ENCODE measurements at places on chromosomes 2 and 18. TPM values are rescaled to one million over a fixed set of nuclear protein-coding genes. Genes with fewer than 3 reads are reported as not detected.

CENPO gene
- total RNA-seq, result 36.5 TPM

ANKAR gene
- 1.4 TPM for total RNA-seq

MYOM1 gene
- total RNA-seq, result 0.12 TPM

GLI2 gene
- 4.0 TPM for total RNA-seq

UNC80 gene
- not detected for total RNA-seq

MERTK gene
- 8.7 TPM for total RNA-seq

TRABD2A gene
- 0.58 TPM for total RNA-seq

PPP1R1C gene
- total RNA-seq, result 0.35 TPM

DSG4 gene
- total RNA-seq, result not detected

CDH19 gene
- not detected for total RNA-seq

FRZB gene
- 0.07 TPM for total RNA-seq

C1GALT1C1L gene
- 1.1 TPM for total RNA-seq

PLEKHH2 gene
- 4.2 TPM for total RNA-seq

GCFC2 gene
- total RNA-seq, result 24.7 TPM

- DNase-seq, result no peak
These were observed 99.2 kb downstream of the SMAD7 start for GRCh38 chr18:48851599-48851960.

- DNase-seq, result no peak
These were observed 212.0 kb downstream of the TNS1 start for GRCh38 chr2:217790681-217791392.

- no peak for DNase-seq
These were observed 500.1 kb downstream of the ARHGAP15 start for GRCh38 chr2:143629340-143629739.

GRCh38 chr2:229930656-229931055, 8.4 kb downstream of the FBXO36 start:
- no peak for DNase-seq

DNA sequence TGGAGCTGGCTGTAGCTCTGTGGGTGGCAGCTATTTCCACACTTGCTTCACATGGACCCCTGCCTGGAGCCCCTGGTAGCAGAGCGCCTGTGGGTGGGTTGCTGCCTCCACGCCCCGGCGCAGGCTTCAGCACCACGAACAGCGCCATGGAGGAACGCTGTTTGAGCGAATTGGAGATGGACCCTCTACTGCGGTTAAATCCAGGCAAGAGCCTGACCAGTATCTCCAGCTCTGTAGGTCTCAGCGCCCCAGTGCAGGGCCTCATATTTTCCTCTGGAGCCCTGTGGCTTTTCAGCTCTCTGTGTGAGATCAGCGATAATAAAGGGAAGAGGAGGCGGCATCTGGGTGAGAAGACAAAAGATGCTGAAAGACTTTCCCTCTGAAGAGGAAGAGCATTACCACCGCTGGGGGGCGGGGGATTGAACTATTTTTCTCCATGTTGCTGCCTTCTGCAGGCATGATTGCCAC, 12.0 kb downstream of the ONECUT2 start:
- DNase-seq, result no peak

DNA sequence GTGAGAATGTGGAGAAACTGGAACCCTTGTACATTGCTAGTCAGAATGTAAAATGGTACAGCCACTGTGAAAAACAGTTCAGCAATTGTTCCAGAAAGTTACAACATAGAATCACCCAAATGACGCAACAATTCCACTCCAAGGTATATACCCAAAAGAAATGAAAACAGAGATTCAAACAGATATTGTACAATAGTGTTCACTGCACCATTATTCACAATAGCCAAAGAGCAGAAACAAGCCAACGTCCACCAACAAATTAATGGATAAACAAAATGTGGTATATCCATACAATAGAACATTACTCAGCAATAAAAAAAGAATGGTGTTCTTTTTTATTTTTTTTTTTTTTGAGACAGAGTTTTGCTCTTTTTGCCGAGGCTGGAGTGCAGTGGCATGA, 10.9 kb downstream of the CLASP1 start:
- no peak for DNase-seq

DNA sequence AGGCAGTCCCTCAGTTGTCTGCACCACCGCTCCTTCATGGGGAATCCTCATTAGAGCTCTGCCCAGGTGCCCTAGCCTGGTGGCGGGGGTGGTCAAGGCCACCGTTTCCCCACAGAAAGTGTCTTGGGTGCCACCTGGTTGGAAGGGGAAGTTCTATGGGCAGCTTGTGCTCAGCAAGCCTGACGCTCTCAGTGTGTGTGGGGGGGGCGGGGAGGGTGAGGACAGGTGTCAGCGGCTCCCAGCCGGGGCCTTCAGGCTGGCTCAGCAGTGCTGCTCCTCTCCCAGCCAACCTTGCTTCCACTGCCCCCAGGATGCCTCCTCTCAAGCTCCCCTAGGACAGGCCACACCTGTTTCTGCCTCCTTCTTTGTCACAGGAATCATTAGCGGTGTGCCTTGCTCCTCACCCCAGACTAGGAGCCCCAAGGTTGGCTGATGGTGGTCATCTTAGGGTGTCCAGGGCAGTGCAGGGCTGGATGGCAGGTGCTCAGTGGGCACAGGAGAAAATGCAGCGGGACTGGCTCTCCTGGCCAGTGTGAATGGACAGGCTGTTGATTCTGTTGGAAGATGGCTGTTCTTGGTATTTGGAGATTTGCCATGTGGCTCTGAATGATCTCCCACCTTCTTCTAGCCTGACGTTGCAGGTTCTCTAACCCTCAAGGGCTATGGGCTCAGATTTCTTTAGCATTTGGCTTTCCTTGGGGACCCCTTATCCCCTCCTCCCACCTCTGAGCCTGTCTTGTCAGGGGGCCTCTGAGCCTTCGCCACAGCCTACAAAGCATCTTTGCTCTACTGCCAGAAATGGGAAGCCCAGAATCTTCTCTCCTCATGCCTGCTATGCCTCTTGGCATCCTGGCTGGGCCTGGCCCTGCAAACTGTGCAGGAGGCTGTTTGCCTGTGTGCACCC, 185.8 kb upstream of the HS6ST1 start:
- no peak for DNase-seq

DNA sequence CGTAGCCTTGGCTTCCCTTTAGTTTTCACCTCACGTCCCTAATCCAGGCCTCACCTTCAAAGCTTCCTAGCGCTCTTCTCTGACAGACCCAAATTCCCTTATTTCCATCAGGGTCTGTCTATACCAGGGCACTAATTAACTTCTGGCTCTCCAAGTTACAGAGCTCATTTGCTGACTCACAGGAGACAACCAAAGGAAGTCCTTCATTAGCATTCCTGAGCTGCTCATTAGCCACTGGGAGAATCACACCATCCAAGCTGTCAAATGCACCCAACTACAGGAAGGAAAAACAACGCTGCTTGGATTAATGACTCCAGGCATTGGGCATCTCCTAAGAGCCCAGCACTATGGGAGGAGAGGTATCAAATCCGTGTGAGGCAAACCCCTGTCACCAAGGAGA, 109.8 kb upstream of the ALK start:
- DNase-seq, result peak; percentile 13

DNA sequence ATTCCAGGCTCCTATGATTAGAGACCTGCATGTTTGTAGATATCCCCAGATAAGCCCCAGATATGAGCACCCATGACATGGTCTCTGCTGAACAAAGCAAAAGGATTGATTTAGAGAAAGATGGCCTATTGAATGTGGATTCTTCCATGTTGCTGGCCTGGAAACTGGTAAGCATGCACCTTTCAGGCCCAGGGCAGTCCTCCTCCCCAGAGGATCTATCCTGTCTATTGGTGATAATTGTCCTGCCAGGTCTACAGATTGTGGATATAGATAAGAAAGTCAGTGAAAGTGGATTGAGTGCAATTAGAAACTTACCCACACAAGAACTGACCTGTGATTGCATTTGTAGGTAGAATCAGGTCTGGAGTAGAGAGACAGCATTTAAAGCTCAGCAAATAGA, 256.9 kb upstream of the SIX3 start:
- no peak for DNase-seq

- DNase-seq, result no peak
These were observed 502 bp downstream of the EPAS1 start for GRCh38 chr2:46297546-46298271.

- no peak for DNase-seq
These were observed 1467.4 kb upstream of the NXPH2 start for GRCh38 chr2:140247451-140248195.

DNA sequence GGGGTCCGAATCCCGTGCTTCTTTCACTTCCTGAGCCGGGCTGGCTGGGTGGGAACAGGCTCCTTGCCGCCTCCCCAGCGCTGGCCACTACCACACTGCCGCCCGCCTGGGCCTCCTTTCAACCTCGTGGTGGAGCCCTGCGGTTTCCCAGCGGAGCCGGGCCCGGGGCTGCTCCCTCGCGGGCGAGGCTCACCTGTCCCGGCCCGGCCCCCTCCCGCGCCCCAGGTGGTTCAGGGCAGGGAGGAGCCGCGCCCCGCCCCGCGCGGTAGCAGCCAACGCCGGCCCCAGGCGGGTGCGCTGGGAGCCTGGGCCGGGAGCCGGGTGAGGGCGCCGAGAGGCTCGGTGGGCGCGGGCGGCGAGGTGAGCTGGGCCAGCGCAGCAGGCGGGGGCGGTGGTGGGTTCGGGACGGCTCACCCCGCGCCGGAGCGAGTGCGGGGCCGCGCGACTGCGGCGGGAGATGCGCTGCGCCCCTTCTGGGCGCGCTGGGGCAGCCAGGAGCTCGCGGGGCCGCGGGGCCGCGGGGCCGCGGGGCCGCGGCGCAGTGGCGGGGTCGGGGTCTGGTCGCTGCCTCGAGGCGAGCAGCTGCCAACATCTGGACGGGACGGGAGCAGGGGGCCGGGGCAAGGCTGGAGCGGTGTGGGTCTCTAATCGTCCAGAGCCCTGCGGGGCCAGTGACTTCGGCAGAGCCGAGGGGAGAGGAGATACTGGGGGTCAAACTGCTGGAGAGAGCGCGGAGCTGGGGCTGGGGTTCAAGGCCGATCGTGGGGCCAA, at the start of gene LYPD6B:
TSS of gene LYPD6B (plus strand) at position 258 of the 771 bp plus-strand sequence. CDS start 92,250 bp downstream, outside the sequence.
- DNase-seq, result no peak

DNA sequence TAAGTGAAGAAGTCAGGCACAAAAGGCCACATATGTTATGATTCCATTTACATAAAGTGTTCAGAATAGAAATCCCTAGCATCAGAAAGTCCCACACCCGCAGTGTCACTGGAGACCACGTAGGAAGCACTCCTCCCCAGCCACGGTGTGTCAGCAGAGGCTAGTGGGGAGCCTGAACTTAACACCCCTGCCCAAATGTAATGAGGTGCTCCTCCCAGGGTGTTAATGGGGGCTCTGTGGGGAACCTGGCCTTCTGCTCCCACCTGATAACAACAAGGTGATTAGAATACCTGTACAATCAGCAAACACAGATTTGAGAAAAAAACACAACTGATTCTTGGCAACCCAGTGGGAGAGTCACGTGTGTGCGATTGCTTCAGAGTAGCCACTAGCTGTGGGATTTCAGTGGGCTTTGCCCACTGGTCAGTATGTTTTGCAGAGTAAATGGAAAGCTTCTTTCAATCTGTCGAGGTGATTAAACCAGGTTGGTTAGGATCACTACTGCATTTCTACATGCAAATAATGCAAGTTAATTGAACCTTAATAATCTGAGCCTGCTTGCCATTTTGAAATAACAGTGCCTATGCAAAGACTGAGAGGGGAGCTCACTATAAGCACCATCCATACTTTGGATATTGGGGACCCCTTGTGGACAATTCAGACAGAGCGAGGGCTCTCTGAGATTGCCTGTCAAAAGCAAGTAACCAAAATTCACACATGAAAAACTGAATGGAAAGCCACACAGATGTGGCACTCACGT, 20.6 kb upstream of the ATRAID start:
- DNase-seq, result no peak

- DNase-seq, result no peak
These were observed 19.8 kb downstream of the RPRD1A start for GRCh38 chr18:36047521-36047920.

DNA sequence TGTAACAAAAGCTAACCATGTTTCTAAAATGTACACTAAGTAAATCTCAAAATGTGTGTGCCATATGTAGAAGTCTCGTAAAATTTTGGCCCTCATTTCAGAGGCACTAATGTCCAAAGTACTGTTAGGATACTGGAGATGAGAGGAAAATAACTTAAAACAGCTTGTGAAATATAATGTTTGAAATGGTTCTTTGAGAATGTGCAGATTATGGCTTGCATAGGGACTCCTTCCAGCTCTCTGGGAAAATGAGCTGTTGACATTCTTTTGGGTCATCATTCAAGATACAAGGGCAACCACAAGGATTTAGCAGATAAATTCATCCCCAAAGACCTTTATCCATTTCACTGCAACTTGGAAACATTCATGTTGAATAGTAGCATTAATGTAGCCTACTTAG, 38.1 kb upstream of the OTX1 start:
- no peak for DNase-seq

DNA sequence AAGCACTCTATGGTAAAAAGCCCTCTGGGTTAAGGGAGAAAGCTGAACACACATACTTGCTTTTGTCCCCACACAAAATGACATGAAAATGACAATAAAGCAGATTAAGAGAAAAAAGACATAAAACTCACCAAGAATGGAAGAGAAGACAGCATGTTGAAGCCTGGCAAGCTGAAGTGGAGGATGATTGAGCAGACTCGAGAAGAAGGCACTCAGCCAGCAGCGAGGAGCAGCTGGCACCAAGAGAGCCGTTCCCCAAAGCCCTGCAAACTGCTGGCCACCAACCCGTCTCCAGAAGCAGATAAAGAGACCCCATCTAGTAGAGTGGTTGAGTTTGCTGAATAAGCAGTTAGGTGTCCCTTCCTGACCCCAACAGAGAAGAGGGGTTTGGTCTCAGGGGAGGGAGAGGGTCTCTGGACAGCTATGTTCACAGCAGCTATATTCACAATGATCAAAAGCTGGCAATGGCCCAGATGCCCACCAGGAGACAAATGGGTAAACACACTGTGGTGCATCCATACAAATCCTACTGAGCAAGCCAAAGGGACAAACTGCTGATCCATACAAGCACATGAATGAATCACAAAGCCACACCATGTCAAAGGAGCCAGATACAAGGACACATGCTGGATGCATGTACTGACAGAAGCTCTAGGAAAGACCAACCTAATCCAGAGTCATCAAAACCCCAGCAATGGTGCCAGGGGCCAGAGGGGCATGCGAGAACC, 36.9 kb downstream of the FAM168B start:
- DNase-seq, result no peak

- no peak for DNase-seq
These were observed 65.4 kb downstream of the RIF1 start for GRCh38 chr2:151475071-151475470.

DNA sequence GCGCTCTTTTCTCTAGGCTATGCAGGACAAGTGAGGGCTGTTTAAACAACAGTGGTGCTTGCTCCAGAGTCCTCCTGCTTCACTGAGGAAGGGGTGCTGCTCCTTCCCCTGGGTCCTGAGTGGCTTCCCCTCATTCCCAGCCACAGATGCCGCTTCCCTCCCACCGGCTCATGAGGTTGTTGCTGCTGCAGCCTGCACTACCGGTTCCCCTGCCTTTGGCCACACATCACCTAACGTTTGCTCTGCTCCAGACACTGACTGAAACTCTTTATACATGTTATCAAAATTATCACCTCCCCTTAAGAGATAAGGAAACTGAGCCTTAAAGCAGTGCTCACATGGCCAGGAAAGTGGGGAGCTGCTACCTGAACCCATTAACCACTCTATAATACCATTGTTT, 130.8 kb upstream of the LGALSL start:
- DNase-seq, result no peak

GRCh38 chr2:226580403-226580802, 219.2 kb downstream of the IRS1 start:
- DNase-seq, result no peak

GRCh38 chr2:1887915-1888314, 143.6 kb upstream of the PXDN start:
- DNase-seq, result no peak
